ENCODE measurements at places on chromosomes 4 and X. TPM values are rescaled to one million over a fixed set of nuclear protein-coding genes. Genes with fewer than 3 reads are reported as not detected.

Gene EMD
- 157 TPM for total RNA-seq

Gene RTL3
- total RNA-seq = 0.07 TPM

Gene TKTL1
- total RNA-seq = not detected

Gene S100P
- total RNA-seq = 54.2 TPM

Gene FGF13
- not detected for total RNA-seq

Gene CRMP1
- 3.6 TPM for total RNA-seq

Measured in A549 treated with Mapracorat at 1 μM for 4 hours (cell line).